ENCODE measurements at places on chromosomes 1 and 21.

DNA sequence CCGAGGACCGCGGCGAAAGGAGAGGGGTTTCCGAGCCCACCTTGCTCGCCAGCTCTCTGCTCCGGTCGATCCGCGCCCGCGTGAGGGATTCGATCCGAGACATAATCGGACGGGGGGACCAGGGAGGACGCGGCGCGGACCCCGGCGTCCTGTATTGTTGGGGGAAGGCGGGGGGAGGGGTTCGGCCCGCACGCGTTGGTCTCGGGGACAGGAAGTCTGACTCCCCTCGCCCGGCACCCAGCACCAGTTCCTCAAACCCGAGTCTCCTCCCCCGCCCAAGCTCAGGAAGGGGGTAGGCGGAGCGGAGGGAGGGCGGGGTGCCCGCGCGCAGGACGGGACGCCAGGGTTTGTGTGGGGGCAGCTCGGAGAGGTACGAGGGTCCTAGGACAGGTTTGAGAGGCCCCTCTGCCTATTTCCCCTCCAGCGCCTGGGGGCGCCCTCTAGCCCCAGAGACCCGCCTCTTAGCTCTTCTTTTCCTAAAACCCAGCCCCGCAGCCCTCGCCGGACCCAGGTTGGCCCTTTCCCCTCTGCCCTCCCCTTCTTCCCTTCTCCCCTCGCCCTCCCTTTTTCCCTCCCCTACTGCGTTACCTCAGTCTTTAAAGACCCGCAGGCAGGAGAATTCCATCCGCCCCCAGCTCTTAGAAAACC lies at the start of gene ARHGEF2:
TSS of gene ARHGEF2 (minus strand) at position 223 of the 648 bp plus-strand sequence. CDS start at position 103, 120 bp downstream.
- peak; percentile 89 for DNase-seq

GRCh38 chr1:150441121-150441520 lies 46.1 kb upstream of the TARS2 start:
- DNase-seq: no peak

GRCh38 chr1:64894438-64895196 lies 71.7 kb downstream of the JAK1 start:
- no peak for DNase-seq

- DNase-seq: peak; percentile 53
These were observed 33.5 kb downstream of the SYF2 start for GRCh38 chr1:25198663-25199252.

DNA sequence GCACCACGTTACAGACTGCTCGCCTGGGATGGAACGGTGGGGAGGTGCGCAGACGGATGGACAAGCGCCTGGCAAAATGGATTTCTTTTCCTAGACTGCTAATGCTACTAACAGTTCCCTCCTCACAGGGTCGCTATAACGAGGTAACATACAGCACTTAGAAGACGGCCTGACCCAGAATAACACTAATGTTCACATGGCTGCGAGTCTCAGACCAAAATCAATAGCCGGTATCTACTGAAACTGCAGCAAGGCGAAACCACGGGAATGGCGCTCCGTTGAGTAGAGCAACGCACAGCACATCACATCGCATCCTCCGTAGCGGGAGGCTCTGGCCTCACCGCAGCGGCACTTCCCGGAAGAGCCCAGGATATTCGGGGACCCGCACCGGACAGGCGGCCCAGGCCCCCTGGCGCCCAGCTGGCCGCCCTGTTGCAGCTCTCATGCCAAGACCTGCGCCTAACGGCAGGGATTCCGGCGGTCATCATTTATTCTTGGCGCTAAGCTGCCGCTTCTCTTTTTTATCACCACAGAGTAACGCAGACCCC lies 46.6 kb downstream of the VPS26C start:
- peak; percentile 23 for DNase-seq

DNA sequence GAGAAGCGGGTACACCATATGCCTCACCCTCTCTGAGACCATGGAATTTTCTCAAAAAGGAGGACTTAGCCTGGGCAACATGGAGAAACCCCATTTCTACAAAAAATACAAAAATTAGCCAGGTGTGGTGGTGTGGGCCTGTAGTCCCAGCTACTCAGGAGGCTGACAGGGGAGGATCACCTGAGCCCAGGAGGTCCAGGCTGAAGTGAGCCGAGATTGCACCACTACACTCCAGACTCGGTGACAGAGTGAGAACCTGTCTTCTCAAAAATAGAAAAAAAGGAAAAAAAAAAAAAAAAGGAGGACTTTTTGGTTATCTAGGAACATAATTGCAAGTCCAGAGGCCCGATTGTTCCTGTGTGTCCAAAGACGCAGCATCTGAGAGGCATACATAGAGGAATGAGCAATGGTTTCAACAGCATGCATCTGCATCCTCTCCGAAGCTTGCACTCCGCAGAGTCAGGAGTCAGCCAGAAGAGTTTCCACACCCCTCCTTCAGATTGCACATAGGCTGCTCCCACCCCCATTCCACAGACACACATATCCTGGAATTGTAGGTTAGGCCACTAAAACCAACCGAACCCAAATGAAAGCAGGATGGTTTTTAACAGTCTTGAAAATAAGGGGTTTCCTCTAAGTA lies 2.5 kb upstream of the TBX15 start:
- no peak for DNase-seq

DNA sequence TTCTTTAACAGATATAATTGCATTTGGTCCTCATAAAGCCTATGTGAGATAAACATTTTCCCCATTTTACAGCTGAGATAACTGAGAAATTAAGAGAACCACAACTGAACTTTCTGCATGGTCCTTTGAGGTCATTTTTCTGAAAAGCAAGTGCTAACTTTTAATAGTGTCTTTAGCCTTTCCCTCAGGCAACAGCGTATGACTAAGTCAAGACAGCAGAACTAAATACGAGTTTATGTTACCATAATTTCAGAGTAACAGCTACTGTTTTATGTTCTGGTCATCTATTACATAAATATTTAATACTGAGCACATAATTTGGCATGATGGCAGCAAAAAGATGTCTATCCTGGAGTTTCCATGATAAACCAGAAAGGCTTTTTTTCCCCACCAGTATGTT lies 95.6 kb downstream of the OLFML2B start:
- DNase-seq: no peak

DNA sequence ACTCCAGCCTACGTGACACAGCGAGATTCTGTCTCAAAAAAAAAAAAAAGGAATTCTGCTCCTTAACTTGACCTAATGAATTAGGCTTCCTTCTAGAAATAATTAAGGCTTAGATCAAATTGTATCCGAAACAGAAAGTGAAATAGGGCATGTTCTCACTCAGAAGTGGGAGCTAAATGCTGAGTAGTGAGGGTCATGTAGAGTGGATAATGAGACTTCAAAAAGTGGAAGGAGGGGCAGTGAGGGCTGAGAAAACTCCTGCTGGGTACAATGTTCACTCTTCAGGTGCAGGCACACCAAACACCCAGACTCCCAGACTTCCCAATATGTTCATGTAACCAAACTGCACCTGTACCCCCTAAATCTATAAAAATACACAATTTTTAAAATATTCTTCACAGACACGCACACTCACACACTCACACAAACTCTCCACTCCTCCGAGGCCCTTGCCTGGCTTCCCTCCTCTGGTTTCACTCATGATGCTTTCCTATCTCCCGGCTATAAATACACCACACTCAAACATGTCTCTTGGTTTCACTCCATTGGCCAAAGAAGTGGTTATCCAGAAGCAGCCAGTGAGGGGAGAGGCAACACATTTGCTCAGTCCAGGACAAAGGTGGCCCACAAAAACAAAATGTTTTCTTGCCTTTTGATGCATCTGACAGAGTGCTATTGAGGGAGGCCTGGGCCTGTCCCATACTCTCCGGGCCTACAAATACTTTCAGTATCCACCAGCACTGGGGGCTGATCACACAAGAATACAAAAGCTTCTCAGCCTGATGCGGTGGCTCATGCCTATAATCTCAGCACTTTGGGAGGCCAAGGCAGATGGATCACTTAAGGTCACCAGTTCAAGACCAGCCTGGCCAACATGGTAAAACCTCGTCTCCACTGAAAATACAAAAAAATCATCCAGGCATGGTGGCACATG lies 249.2 kb downstream of the TOMM20 start:
- no peak for DNase-seq

DNA sequence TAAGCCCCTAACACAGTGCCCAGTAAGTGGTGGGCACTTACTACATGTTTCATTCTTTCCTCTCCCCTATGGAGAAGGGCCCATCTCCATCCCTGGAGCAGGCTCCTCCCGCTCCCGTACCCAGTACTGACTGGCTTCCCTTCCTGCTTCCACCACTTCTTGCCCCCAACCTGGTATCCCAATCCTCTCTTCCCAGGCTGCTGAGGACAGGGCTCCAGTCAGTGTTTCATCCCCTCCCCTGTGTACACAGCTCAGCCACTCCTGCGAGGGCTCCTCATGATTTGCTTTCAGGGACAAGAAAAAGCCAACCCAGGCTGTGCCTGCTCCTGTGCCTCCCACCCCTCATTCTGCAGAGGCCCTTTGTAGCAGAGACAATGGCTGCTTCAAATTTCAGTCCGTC lies 20.8 kb upstream of the ETV3 start:
- DNase-seq: no peak

DNA sequence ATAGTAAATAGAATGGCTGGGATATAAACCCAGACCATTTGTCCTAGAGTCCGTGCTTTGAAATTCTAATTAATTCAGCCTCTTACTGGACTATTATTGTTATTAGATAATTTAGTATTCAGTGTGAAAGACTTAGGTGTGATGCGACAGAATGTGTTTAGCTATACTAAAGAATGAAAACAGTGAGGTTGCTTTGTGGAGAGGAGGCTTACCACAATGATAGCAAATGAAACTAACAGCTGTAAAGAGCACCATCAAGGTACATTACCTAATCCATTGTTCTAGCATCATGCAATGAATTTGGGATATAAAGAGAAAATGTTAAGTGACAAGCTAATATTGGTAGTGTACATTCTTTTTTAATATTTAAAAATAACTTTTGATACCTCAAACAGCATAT lies 911.1 kb downstream of the KCNT2 start:
- DNase-seq: no peak

GRCh38 chr1:156859523-156860112 lies 701 bp upstream of the INSRR start:
- no peak for DNase-seq

DNA sequence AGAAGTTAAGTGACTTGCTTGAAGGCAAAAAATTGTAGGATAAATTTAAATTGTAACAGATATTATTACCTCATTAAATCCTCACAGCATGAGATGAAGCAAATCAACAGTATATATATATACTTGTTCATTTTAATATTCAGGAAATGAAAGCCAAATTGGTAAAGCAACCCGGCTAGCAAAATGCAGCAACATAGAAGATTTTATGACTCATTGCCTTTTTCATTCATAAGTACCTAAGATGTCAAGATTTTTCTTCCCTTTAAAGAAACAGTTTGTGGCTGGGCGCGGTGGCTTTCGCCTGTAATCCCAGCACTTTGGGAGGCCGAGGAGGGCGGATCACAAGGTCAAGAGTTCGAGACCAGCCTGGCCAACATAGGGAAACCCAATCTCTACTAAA lies 190.5 kb upstream of the NRIP1 start:
- no peak for DNase-seq

DNA sequence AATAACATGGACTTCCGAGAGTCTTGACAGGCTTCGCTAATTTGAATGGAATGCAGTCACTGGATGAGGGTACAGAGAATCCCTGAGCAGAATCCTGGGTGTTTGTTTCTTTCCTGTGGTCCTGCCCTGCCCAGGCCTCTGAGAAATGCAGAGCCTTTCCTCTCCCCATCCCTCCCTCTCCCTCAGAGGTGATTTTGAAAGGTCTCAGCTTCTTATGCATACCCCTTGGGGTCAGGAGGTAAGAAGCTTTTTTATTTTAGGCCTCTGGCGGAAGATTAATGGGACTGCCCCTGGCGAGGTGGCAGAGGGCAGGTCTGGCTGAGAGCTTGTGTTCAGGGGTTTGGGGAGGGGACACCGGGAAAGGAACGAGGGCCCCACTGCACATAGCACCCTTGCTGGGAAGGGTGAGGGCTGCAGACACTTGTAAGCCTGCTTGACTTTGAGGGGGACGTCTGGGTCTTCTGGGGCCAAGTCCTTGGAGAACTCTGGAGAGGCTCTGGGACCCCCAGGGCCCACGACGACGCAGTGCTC lies 116.5 kb upstream of the SLC45A1 start:
- no peak for DNase-seq

DNA sequence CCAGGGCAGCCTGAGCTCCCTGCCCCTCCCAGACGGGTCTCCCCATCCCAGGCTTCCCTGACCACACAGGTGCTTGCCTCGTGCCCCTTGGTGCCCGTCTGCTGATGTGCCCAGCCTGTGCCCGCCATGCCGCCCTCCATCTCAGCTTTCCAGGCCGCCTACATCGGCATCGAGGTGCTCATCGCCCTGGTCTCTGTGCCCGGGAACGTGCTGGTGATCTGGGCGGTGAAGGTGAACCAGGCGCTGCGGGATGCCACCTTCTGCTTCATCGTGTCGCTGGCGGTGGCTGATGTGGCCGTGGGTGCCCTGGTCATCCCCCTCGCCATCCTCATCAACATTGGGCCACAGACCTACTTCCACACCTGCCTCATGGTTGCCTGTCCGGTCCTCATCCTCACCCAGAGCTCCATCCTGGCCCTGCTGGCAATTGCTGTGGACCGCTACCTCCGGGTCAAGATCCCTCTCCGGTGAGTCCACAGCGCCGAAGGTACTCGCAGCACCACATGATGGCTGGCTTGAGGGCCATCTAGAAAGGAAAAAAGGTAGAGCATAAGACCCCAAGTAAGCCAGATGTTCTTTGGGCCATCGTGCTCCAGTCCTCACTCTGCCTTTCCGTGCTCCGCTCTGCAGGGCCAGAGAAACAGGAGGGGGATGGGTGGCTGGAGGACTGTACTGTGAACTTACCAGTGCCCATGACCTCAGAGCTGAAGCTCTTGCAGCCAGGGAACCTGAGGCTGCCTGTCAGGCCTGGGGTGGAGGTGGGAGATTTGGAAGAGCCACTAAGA lies 1.4 kb downstream of the ADORA1 start:
- peak; percentile 4 for DNase-seq

GRCh38 chr1:8425150-8425780 lies 107.4 kb downstream of the SLC45A1 start:
- DNase-seq: no peak

DNA sequence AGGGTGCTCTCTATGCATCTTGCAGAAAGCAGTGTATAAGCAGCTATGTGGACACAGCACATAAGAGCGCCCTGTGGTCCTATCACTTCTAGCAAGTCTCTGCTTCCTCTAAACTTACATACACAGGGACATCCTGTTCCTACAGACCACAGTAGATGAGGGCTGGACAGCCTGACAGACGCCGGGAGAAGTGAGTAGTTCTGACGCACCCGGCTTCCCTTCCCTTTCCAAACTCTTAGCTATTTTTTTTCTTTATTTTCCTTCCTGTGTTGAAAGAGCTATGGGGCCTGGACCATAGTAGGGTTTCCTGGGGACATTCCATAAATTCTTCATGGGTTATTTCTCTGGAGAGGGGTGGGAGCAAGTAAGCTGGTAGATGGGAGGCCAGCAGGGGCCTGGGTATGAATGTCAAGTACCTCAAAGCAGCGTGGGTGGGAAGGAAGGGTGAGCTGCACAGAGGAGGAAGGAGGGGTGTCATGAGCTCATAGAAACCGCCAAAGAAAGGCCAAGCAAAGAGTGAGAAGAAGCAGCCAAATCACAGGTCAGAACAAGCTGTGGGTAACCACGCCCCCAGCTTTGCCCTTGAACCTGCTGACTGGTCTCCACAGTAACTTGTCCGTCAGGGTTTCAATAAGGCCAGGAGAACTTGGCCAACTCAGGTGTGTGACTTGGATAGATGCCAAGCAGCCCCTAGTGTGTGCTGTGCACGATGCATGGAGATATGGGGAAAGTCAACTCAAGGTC lies 36.6 kb downstream of the PLXNA2 start:
- DNase-seq: no peak
